ENCODE measurements at places on chromosomes 2 and 18. TPM values are rescaled to one million over a fixed set of nuclear protein-coding genes. Genes with fewer than 3 reads are reported as not detected.

- no peak for DNase-seq
- H3K4me1 ChIP-seq = no peaks in the 10 kb centered on the region
- peak within 1 kb of the TSS; percentile 71 for H3K4me3 ChIP-seq
- peak within 1 kb of the TSS; percentile 68 for H3K27ac ChIP-seq
- H3K27me3 ChIP-seq = no peaks in the 10 kb centered on the region
Measured at GRCh38 chr2:6865346-6866274, at the start of gene CMPK2. TSS of gene CMPK2 (minus strand) at chr2:6865907. CDS start at chr2:6865696, 211 bp downstream.

DNA sequence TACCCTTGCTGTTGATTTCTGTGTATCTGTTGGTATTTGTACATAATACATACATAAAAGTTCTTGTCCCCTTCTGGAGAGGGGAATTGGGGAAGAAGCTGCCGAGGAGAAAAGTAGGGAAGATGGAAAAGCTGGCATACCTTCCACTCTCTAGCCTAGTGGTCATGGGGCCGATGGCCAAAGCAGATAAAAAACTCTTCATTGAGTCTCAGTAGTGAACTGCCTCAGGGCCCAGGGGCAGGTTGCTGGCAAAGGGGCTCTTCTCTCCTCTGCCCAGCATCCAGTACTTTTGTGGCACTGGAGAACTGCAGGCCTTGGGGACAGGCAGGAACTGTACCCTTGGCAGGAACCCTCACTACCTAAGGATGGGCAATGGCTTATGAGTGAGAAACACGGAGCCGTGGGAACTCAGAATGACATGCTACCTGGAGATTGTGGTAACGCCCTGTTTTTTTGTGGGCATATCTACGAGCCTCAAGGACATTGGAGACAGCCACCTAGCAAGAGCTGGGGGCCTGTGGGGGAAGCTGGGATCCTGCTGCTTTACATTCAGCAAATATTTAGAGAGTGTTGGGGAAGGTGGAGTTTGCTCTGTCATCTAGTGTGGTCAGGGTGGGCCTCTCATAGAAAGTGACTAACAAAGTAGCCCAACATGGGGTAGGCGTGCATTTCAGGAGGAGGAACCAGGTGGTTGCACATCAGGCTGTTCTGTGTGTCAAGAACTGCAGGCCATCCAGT, 22.6 kb upstream of the ITGB6 start:
- H3K27me3 ChIP-seq = no peaks in the 10 kb centered on the region
- DNase-seq = no peak
- H3K4me3 ChIP-seq = no peak overlapping the region
- peak overlapping the region; percentile 97 for H3K27ac ChIP-seq

DNA sequence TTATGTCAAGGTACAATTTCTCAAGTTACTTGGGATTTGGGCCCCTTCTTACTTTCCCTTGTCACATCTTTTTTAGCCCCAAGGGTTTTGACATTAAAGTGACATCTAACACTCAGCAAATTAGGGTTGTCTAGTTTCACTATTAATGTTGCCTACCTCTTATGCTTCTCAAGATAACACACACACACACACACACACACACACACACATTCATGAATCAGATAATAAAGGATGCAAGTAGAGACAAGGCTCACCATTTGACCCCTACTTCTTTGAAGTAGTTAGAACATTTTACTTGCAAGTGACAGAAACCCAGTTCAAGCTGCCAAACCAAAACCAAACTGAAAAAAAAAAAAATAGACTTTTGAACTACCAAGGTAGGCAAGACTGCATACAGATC, 138.8 kb downstream of the TRIB2 start:
- no peak overlapping the region for H3K27ac ChIP-seq
- no peak for DNase-seq
- H3K4me1 ChIP-seq = no peaks in the 10 kb centered on the region
- no peak overlapping the region for H3K4me3 ChIP-seq
- H3K36me3 ChIP-seq = no peaks in the 10 kb centered on the region

DNA sequence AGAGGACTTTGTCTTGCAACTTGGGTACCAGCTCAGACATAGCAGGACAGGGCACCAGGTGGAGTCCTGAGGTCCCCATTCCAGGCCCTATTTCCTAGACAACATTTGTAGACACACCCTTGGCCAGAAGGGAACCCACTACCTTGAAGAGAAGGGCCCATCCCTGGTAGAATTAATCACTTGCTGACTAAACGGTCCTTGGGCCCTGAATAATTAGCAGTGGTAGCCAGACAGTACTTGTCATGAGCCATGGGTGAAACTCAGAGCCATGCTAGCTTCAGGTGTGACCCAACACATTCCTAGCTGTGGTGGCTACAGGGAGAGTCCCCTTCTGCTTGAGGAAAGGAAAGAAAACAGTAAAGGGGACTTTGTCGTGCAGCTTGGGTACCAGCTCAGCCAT, 28.5 kb upstream of the ACTR2 start:
- no peak overlapping the region for H3K4me3 ChIP-seq
- H3K36me3 ChIP-seq = no peaks in the 10 kb centered on the region
- DNase-seq = no peak
- H3K4me1 ChIP-seq = no peaks in the 10 kb centered on the region

Gene ADAM23
- 0.48 TPM for total RNA-seq

Gene STARD6
- not detected for total RNA-seq

Gene INHA
- 0.64 TPM for total RNA-seq

Gene RGPD4
- total RNA-seq = not detected

All from breast epithelium (tissue), 4 donors.